ENCODE measurements at places on chromosomes 1 and 21. TPM values are rescaled to one million over a fixed set of nuclear protein-coding genes. Genes with fewer than 3 reads are reported as not detected.

The CD84 gene
- polyA plus RNA-seq = not detected

The TMEM269 gene
- 0.99 TPM for polyA plus RNA-seq

The GJA8 gene
- not detected for polyA plus RNA-seq

The VHLL gene
- polyA plus RNA-seq = not detected

The MYOG gene
- not detected for polyA plus RNA-seq

The RHEX gene
- polyA plus RNA-seq = 7.3 TPM

The PCP4 gene
- 3.0 TPM for polyA plus RNA-seq

The GPATCH3 gene
- polyA plus RNA-seq = 16.1 TPM

The FALEC gene
- 4.7 TPM for polyA plus RNA-seq

The C8B gene
- not detected for polyA plus RNA-seq

The ELAPOR1 gene
- polyA plus RNA-seq = not detected

The CD34 gene
- polyA plus RNA-seq = 0.94 TPM

The UQCRHL gene
- polyA plus RNA-seq = 3.2 TPM

The SASS6 gene
- 3.3 TPM for polyA plus RNA-seq

The KRTAP19-1 gene
- polyA plus RNA-seq = not detected

The CDC42BPA gene
- 32.8 TPM for polyA plus RNA-seq

The TBX15 gene
- polyA plus RNA-seq = not detected

The CELF3 gene
- not detected for polyA plus RNA-seq

The TMPRSS2 gene
- not detected for polyA plus RNA-seq

The HSPG2 gene
- 96.2 TPM for polyA plus RNA-seq

The CSMD2 gene
- not detected for polyA plus RNA-seq

The TMPRSS15 gene
- polyA plus RNA-seq = not detected

The PRR9 gene
- not detected for polyA plus RNA-seq

The FAM167B gene
- polyA plus RNA-seq = 4.6 TPM

The ZNHIT6 gene
- polyA plus RNA-seq = 17.4 TPM

The NVL gene
- 27.6 TPM for polyA plus RNA-seq

The TRAF3IP3 gene
- polyA plus RNA-seq = 0.99 TPM

The B3GALT6 gene
- 69.5 TPM for polyA plus RNA-seq

The TSPEAR gene
- polyA plus RNA-seq = 5.3 TPM

The CDC7 gene
- polyA plus RNA-seq = 4.7 TPM

The CFHR1 gene
- polyA plus RNA-seq = not detected

The RTCA gene
- polyA plus RNA-seq = 45.0 TPM

The ST6GALNAC3 gene
- 14.8 TPM for polyA plus RNA-seq

The LENEP gene
- polyA plus RNA-seq = not detected

The CTH gene
- 6.5 TPM for polyA plus RNA-seq

The FCER1G gene
- not detected for polyA plus RNA-seq
